ENCODE measurements at places on chromosomes 16 and 17.

- DNase-seq, result no peak
Measured at GRCh38 chr17:48295362-48296288, 134.4 kb downstream of the SKAP1 start.

DNA sequence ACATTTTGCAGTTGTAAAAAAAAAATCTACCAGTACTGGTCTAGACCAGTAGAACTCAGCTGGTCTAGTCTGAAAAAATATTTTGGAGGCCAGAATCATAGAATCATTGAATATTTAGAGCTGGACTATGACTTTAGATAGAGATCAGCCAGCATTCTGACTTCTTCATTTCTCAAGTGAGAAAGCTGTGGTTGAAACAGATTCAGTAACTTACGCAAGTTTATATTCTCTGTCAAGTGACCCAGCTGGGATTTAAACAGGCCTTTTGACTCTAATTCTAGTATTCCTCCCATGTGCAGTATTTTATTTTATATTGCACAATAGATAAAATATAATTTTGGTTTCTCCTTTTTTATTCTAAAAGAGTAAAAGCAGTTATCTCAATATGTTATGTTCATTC is 4.9 kb downstream of the TNRC6A start:
- no peak for DNase-seq

DNA sequence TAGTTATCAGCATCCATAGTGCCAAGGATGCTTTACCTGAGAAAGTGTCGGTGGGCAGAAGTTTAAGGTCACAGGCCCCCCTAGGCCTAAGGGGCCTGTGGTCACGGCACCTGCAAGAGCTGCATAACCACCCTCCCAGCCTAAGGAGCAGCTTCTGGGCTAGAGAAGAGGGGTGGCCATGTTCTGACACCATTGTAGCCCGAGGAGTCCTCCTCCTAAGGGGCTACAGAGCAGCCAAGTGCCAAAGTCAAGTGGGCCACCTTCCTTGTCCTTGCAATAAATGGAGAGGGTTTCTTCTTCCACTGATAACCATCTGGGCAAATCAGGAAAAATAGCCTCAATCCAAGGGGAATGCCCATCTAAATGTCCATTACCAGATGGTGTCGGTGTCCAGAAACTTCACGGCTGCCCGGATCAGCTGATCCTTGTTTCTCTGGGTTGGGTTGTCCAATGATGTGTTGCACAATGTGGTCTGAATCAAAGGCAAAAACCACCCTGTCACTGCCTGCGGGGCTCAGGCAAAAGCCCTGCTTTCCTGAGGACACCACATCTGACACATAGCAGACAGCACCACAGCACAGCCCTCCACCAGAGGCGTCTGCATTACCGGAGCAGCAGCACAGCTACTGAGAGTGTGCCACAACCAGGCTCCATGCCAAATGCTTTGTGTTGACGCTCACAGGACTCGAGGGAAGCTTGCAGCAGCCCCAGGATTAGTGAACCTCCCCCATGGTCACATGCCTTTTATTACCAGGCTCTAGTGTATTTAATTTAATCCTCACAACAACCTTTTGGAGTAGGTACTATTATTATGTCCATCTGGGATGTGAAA is 12.8 kb downstream of the ATPAF2 start:
- DNase-seq, result peak; percentile 40

DNA sequence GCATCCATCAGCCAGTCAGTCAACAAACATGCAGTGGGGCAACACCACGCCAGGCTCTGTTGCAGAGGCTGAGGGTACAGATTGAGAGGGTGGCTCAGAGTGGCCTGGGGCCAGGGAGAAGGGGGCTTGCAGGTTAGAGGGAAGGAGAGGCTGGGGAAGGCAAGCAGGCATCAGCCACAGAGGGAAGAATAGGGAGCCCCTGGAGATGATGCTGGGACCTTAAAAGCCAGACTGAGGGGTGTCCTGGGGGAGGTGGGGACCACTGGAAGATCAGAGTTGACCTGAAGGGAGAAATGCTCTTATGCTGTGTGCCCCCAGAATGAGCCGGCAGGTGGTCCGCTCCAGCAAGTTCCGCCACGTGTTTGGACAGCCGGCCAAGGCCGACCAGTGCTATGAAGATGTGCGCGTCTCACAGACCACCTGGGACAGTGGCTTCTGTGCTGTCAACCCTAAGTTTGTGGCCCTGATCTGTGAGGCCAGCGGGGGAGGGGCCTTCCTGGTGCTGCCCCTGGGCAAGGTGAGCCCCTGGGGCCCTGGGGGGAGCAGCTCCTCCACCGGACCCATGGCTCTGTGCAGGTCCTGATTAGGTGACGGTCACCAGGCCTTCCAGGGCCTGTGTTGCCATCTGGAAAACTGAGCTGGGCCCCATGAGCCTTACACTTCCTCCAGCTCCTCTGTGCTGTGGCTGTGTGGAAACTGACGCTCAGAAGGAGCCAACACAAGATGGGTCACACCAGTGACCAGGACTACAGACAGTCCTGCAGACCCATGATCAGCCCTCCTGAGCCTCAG is 1.7 kb downstream of the CORO1A start:
- DNase-seq, result no peak

DNA sequence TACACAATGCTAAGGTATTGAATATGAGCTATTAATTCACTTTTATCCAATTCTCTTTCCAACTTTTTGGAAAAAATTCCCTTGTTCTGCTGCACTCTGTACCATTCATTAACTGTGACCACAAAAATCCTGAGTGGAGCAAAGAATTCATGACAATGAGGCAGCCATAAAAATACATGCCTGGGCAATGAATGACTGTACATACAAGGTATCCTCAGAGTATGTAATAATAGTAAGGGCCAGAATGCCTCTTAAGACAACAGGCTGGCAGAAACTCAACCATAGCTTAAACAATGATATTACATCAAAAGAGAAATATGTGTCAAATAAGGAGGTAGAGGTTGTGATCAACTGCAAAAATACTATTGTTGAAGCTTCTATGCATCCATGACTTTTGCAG is 74.7 kb upstream of the CA10 start:
- no peak for DNase-seq
